ENCODE measurements at places on chromosomes 6 and 20.
A peak's percentile ranks its signal among the peaks of the same experiment; 100 is the strongest.

GRCh38 chr20:33465481-33466302, 22.1 kb upstream of the SNTA1 start:
- no peak for DNase-seq

- no peak for DNase-seq
These were observed 39.5 kb upstream of the PRSS16 start for GRCh38 chr6:27208042-27208441.

- DNase-seq = no peak
These were observed 74.5 kb downstream of the METTL24 start for GRCh38 chr6:110283657-110284056.

DNA sequence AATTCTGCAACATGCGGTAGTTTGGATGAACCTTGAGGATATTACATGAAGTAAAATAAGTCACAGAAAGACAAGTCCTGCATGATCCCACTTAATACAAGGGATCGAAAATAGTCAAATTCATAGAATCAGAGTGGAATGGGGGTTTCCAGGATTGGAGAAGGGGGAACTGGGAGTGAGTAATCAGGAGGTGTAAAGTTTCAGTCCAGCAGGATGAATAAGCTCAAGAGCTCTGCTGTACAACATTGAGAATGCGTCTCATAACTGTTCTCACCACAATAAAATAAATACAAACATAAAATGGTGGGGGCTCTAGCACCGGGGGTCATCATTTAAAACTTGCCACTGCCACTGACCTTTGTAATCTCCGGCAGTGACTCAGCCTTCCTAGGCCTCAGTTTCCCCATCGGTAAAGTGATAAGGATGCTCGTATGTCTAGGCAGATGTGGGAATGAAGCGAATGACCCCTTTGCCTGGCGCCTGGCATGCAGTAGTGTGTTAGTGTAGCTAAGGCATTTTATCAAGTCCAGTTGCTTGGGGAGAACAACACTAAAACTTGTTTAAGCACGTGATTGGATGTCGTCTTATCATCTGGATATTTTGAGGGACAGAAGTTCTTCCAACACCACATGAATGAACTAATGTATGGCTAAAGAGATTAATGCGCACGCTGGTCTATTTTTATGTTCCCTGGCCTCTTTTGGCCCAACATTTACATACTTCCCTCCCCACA, 421.1 kb downstream of the QKI start:
- DNase-seq = peak; percentile 3

GRCh38 chr6:156688620-156688971, 88.6 kb upstream of the ARID1B start:
- DNase-seq = peak; percentile 25

DNA sequence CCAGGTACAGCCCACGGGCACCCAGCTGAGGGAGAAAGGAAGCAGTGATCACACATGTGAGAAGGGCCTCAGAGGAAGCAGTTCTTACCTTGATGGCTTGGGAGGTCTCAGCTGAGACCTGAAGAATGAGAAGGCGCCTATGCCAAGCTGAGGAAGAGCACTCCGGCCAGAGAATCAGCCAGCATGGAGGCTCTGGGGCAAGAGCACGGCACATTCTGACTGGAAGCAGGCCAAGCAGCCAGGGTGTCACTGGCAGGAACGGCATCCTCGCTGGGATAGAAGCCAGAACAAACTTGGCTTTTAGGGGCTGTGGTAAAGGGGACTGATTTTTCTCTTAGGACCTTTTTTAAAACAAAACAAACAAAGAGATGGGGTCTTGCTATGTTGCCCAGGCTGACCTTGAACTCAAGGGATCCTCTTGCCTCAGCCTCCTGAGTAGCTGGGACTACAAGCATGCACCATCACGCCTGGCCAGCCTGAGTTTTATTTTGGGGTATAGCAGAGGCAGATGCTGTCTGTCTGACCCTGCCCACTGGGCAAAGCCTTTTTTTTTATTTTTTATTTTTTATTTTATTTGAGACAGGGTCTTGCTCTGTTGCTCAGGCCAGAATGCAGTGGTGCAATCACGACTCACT, 17.6 kb downstream of the GHRH start:
- no peak for DNase-seq

GRCh38 chr6:53112404-53112803, 36.2 kb downstream of the GCM1 start:
- DNase-seq = no peak

DNA sequence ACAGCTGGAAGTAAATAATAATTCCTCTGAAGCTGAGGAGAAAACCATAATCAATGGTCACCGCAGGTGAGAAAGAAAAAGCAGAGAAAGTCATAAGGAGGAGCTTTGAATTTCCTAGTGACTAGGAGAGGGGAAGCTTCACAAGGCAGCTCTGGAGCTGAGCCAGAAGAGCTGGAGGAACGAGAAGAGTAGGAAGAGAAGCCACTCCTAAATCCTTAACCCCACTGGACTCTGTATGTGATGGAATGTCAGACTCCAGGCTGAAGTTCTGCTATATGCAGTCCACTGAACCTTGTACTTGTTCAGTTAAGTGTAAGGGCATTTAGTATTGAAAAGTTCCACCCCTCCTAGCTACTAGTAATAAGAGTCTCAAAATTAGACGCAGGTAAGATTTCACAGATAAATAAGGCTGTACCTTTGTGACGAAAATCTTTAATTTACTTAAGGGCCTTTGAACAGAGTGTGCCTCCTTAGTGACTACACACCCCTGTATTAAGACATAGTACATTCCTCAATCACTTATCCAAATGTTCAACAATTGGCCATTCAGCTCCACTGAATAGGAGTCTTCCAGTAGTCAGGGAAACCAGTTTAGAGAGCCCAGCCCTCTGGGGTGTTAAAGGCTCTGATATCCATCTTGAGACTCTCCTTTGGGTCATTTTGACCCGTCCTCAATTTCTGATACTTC, 71.4 kb upstream of the UFL1 start:
- DNase-seq = no peak
